ENCODE measurements at places on chromosomes 7 and 10.

GRCh38 chr7:29748286-29749099, 57.8 kb upstream of the WIPF3 start:
- DNase-seq: no peak

GRCh38 chr10:42781893-42782445, 626 bp upstream of the BMS1 start:
- no peak for DNase-seq

- no peak for DNase-seq
Measured at GRCh38 chr10:3287572-3288445, 115.2 kb upstream of the PITRM1 start.

DNA sequence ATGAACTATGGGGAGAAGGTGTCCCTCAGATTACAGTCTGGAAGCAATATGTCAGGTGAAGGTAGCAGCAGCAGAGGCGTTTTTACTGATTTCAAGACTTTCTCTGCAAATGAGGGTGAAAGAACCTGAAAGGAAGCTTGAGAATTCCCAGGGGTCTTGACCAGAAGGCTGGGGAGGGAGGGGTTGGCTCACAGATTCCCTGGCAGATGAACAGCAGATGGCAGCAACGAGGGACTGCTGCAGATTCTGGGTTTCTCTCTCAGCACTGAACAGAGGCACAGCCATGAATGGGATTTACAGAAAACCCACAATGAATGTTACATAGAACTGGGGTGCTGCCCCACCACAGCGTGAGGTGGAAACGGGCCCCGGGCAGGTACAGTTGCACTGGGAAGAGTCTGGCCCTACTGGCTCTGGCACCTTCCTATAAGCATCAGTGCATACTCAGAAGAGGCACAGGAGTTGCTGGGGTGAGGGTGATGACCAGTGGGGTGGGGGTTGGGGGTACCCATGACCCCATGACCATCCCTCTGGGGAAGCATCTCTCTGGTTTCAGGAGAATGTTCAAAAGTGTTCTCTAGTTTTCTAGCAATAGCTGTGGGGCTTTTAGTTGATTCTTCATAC, 317.8 kb downstream of the SH2D4B start:
- no peak for DNase-seq

DNA sequence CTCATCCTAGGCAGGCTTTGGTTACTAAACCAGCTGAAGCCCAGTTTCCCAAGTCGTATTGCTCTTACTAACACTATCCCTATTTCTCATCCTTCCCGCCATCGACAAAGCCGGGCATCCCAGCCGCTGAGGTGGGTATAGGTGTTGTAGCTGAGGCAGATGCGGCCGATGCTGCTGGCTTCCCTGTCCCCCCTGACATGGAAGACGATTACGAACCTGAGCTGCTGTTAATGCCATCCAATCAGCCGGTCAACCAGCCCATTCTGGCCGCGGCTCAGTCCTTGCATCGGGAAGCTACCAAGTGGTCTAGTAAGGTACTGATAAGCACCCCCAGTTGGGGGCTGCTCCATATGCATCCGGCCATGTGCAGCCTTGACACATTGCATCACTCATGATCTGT, 38.8 kb downstream of the AP3M1 start:
- no peak for DNase-seq

DNA sequence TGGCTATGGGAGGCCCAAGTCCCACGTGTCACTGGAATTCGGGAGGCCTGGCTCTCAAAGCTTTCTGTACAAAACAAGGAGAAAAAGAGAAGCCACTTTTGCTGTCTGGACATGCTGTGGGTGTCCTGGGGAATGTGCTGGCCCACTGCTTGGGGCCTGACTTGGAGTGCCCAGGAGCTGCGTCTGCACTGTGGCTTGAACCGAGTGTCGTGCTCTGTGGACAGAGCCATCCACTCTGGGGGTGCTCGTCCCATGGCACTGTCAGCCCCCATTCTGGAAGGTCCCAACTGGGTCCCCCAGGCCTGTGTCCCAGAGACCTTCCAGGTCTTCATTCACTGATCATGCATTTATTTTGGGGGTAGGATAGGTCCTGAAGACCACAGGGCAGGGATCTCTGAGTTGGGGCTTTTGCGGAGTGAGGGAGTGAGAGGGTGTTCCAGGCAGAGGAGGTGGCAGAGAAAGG, 138.0 kb downstream of the LHPP start:
- no peak for DNase-seq

GRCh38 chr7:44854644-44855364, 6.9 kb upstream of the H2AZ2 start:
- DNase-seq: no peak

DNA sequence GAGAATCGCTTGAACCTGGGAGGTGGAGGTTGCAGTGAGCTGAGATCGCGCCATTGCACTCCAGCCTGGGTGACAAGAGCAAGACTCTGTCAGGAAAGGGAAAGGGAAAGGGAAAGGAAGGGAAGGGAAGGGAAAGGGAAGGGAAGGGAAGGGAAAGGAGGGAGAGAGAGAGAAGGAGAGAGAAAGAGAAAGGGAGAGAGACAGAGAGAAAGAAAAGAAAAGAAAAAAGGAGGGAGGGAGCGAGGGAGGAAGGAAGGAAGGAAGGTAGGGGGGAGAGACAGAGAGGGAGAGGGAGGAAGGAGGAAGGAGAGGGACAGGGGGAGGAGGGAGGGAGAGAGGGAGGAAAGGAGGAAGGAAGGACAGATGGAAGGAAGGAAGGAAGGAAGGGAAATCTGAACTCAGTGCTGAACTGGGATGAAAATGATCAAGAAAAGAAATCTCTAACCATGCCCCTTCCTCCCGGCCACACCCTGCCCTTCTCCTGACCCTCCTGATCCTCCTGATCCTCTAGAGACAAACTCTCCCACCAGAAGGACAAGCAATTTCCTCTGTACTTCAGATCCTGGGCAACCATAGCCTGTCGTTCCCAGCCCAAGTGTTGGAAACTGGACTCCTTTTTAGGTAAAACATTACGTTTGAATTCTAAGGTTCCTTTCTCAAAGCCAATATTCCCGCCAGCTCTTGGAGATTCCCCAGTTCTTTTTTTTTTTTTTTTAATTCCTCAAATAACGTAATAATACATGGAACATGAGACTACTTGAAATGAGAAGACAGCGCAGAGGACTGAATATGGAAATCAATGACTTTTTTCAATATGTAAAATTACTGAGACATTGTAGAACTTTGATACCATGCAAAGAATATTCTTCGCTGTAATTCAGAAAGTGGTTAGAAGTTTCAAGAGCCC, 32.1 kb downstream of the NMT2 start:
- no peak for DNase-seq

- DNase-seq: no peak
Measured at GRCh38 chr10:60374836-60375235, 14.8 kb downstream of the ANK3 start.

DNA sequence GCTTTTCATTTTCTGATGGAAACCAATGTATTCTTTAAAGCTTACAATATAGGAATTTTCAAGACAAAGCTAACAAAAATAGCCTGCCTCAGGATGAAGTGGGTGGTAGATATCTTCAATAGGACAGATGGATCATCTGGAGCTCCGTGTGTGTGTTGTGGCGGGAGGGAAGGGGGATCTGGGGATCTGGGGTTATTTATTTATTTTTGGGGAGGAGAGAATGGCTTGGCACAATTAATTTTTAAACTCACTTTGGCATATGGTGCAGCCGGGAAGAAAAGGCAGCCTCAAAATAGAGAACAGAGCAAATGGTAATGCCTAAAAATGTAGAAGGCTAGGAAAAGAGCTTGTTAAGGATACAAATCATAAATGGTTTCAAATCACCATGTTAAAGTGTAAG, 11.6 kb upstream of the ABLIM1 start:
- DNase-seq: no peak

GRCh38 chr10:132740588-132740987, 45.4 kb downstream of the NKX6-2 start:
- no peak for DNase-seq

- DNase-seq: no peak
Measured at GRCh38 chr7:78437118-78437517, 638.5 kb downstream of the PHTF2 start.

GRCh38 chr7:94655848-94656657, at the start of gene SGCE:
TSS of gene SGCE (minus strand) at chr7:94656133. CDS start at chr7:94656098, 35 bp downstream.
- DNase-seq: peak; percentile 21

DNA sequence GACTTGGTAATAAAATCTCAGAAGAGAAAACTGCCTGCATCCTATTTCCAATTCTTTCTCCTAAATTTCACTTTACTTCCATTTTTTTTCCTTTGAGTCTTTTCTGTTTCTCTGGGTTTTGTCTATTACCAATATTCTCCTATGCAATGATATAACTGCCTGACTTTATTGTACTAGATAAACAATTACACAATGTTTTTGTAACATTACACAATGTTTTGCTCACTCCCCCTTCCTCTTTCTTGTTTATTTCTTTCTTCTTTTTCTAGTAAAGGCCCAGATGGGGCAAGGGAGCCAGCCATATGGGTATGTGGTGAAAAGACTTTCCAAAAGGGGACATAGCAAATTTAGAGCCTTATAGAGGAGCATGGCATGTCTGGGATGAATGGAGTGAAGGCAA, 278.7 kb upstream of the PHYHIPL start:
- no peak for DNase-seq

DNA sequence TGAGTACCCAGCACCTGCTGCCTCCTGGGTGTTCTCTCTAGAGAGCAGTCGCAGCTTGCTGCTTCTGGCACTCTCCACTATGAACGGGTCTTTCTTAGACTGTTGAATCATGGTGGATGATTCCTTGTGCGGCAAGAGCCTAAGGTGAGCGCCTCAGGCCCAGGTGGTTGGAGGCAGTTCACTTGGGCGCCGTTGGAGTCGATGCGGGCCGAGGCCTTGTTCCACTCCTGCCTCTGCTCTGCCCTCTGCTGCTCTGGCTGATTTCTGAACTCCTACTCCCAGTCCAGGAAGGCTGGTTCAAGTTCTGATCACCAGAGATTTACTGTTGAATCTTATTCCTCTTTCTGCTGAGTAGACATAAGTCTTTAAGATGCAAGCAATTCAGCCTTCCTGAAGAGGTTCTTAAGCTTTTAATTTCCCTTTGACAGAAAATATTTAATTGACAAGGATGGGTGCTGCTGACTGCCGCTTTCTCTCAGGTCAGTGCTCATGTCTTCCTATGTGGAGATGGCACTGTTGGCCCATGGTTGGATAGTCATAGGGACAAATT, 10.4 kb downstream of the YKT6 start:
- no peak for DNase-seq

DNA sequence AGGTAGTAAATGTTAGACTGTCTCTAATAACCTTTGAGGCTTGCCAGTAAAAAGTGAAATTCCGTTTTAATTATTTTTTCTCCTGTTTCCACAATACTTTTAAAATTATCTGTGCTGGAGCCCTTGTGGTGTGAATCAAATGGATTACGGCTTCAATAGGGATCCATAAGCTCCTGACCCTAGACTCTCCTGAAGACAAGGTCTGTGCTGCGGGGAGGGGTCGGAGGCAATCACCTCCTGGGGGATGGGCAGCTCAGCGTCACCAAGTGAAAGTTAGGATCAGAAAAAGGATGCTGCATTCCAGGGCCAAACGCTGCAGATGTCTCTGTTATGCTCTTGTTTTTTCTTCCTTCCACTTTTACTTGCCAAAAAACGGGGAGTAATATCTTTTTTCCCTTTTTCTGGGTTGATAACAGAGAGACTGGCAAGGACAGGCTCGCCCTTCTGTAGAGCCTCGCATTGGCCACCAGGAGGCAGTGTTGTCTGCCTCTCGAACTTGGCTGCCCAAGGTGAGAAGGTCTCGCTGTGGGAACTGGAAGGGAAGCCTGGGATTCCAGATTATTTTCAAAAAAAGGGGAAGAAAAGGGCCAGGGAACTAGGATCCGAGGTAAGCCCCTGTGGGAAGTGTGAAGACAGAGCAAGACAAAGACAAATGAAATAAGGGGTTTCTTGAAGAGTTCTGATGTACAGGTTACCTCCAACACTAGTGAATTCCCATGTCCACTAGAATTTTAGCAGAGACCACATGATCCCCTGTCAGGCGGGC, 621.9 kb downstream of the ACTR3B start:
- no peak for DNase-seq

GRCh38 chr10:130036296-130037065, 72.4 kb upstream of the EBF3 start:
- DNase-seq: no peak

DNA sequence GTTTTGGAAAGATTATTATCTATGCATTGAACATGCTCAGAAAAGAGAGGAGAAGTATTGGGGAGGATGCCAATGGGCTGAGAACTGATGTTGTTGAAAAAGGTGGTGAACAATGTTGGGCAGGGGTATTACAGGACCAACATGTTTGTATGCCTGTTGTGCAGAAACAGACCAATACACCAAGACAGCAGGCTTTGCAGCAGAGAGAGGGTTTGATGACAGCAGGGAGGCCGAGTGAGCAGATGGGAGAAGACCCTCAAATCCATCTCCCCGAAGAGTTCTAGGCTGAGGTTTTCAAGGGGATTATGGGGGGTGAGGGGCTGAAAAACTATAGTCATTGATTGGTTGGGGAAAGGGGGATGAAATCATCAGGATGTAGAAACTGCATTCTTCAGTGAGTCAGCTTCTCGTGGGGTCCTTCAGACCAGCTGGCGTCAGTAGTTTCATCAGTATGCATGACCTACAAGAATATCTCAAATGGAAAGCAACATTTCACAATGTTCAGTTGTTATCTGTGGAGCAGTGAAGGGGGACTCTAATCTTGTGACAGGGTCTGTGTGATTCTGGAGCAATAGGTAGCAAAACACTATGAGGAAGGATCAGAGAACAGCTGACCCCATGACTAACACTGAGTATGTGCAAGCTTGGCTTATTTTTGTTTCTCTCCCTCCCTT, 167.8 kb downstream of the BAMBI start:
- DNase-seq: no peak

GRCh38 chr10:35909121-35909720, 267.1 kb upstream of the FZD8 start:
- no peak for DNase-seq

- no peak for DNase-seq
Measured at GRCh38 chr10:77386838-77387237, 250.8 kb downstream of the KCNMA1 start.

- DNase-seq: no peak
Measured at GRCh38 chr10:91111060-91111459, 109.4 kb upstream of the PCGF5 start.

GRCh38 chr10:22097696-22098095, 94.2 kb upstream of the DNAJC1 start:
- DNase-seq: no peak

DNA sequence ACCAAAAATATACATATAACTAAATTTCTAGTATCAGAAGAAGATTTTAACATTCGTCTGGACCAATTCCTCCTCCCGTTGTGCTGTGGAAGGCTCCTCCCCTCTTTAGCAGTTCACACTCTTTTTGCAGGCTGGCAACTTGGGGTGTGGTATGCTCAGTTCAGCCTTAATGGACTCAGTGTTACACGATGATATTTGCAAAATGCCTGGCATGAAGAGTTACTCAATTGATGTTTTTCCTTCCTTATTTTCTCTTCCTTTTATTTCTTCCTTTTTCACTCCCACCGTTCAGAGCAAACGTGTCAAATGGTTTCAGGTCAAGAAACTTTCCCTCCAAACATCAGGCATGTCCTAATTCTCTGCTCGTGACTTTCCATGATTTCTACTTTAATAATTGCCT, 248.3 kb downstream of the PHF14 start:
- DNase-seq: no peak

- DNase-seq: no peak
Measured at GRCh38 chr10:78585952-78586351, 482.8 kb upstream of the ZMIZ1 start.
